ENCODE measurements at places on chromosomes 5 and 9.

DNA sequence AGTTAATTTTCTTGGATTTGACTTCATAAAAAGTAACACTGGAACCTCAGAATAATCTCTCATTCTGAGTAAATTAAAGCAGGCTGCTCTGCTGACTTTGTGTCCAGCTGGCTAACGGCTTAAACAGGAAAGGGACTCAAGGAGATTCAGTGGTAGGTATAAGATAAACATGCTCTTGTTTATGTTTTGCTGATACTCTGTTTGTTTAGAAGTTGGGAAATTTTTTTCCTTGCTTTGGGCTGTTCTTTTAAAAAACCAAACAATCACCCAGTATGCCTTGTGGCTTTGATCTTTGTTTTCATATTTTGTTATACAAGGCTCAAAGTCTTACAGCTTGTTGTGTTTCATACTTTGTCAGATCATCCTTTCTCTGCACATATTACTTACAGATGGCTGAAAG, 237.6 kb upstream of the RIOK2 start:
- DNase-seq: no peak

GRCh38 chr5:41863871-41864486, 6.2 kb downstream of the OXCT1 start:
- DNase-seq: no peak

- no peak for DNase-seq
Observed at GRCh38 chr9:108119530-108120113, 630.1 kb upstream of the KLF4 start.

- no peak for DNase-seq
Observed at GRCh38 chr9:135877791-135878527, 29.4 kb downstream of the CAMSAP1 start.

DNA sequence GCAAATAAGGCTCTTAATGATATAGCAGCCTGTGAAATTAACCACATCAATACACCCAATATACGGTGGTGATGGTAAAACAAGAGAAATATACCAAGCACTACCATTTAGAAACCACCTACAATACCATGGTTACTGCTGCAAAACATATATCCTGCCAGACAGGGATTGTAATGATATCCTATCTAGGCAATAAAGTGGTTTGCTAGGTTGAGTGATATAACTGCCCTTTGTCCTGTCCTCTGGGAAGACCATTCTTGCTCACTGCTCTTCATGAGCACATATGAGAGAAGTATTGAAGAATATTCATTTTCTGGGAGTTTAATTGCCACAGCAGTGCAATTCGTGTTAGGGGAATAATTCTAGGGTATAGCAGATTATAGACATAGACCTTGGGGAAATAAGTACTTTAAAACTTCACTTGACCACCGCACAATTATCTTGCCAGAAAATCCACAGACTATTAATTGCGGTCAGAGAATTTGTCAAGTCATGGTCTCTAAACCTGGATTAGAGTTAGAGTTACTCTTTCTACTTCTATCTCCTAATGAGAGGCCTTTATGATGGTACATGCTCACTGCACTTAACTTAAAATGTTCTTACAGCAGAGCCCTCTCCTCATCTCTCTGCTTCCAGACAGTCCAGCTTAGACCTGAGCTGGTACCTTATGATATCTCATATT, 413.0 kb downstream of the ZNF608 start:
- no peak for DNase-seq

DNA sequence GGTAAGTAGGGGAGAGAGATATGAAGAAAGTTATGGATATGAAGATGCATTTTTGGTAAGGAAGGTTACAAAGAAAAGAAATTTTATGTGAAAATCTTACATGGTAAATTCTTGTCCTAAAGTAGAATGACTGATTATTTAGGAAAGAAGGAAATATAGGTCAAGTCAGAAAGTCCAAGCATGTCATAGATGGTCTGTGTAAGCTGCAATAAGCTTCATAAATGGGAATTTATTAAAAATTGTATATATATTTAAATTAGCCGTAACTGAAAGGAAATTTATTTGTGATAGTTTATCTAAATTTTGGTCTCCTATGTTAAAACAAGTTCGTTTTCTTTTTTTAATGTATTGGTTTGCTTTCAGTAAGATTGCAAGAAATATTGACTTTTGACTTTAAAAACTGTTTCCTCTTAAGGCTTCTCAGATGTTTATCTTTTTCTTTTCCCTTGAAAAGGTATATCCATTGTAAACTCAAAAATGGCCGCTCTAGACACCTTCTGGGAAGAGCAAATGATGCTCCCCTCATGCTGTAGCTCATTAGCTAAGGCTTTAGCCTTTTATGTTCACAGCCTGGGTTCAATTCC, 46.8 kb upstream of the HAPLN1 start:
- no peak for DNase-seq

DNA sequence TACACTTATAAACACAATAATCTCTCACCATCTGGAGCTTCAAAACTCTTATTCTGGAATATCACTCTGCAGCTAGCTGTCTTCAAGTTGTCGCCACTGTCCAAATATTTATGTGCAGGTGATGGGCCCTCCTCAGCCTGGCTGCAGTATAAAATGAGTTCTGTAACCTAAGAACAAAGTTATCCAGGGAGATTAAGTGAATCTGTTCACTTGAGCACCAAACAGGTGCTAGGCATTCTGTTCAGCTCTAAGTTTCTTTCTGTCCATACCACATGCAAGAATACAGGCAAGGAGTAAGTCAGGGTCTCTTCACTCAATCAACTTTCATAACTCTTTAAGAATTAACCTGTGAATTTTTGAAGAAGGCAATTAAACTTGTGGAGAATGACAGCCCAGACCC, 344.1 kb downstream of the PLK2 start:
- DNase-seq: no peak

- no peak for DNase-seq
Observed at GRCh38 chr5:16660982-16661381, 44.2 kb upstream of the RETREG1 start.

- DNase-seq: no peak
Observed at GRCh38 chr5:137296213-137296781, 202.8 kb downstream of the SPOCK1 start.

Measured in stimulated activated CD4-positive, alpha-beta T cell treated with anti-CD3 and anti-CD28 coated beads, Interleukin-15, amount 100 ng/mL, for 1 hour (primary cell).